ENCODE measurements at places on chromosomes 12 and 14.
A peak's percentile ranks its signal among the peaks of the same experiment; 100 is the strongest.

DNA sequence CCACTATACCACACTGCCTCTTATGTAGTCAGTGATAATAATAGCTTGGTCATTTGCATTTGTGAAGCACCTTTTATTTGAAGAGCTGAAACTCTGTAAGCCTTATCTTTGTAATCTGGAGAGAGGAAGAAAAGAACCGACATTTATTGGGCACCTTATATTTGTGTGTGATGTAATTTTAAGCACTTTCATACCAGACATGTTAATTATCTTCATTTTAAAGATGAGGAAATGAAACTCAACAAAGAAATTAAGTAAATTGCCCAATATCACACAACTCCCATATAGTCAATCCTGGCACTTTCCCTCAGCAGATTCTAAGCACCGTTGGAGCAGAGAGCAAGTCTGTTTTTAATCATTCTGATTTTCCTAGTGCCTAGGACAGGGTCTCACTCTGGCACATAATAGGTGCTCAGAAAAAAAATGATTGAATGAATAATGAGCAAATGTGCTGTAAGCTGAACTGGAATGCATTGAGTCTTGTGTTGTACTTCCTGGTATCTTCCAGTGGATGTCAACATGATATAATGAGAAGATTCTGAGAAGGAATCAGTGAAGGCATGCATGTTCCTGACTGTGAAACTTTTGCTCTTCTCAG, 418.9 kb downstream of the ZFP36L1 start:
- no peak for DNase-seq

DNA sequence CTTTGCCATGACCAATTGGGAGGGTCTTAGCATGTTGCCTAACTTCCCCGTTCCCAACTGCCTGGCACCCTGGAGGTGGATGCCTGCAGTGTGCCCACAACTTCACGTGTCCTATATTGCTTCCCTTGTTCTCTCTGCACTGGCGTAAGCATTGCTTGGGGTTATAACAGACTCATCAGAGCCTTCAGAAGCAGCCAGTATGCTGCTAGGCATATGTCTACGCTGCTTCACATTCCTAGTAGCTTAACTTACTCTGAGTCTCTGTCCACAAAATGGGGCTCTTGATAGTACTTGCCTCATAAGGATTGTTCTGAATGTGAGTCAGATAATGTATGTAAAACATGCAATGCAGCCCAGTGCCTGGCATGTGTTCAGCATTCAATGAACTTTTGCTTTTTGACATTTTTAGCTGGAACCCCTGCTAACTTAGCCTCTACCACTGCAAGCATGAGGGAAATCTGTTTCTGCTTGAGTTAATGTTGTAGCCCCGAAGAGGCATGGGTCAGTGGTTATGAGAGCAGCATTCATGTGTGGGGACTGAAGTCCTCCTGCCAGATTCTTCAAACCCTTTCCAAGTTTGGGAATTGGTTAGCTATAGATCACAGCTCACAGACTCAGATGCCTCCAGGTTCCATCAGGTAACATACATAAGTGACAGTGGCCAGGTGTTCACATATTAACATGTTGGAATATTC, 2.8 kb downstream of the SLC5A8 start:
- no peak for DNase-seq

GRCh38 chr12:64780531-64781279, 21.5 kb upstream of the GNS start:
- DNase-seq: peak; percentile 23

GRCh38 chr12:53734425-53734824, 7.2 kb upstream of the CALCOCO1 start:
- no peak for DNase-seq

GRCh38 chr12:31822761-31823160, 93.9 kb upstream of the AMN1 start:
- DNase-seq: no peak

- no peak for DNase-seq
Measured at GRCh38 chr12:91460469-91460868, 277.9 kb upstream of the DCN start.

DNA sequence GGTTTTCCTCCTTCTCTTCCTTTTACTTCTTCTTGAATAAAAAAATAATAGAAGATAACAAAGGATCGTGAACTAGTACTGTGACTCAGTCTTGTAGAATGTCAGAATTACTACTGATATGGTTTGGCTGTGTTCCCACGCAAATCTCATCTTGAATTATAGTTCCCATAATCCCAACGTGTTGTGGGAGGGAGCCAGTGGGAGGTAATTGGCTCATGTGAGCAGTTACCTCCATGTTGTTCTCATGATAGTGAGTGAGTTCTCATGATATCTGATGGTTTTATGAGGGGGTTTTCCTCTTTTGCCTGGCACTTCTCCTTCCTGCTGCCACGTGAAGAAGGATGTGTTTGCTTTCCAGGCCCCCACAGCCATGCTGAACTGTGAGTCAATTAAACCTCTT, 549.6 kb downstream of the DIO2 start:
- DNase-seq: no peak

GRCh38 chr14:101118233-101118632, 214.7 kb upstream of the RTL1 start:
- no peak for DNase-seq

- no peak for DNase-seq
Measured at GRCh38 chr12:64757771-64758170, 1.4 kb downstream of the GNS start.

DNA sequence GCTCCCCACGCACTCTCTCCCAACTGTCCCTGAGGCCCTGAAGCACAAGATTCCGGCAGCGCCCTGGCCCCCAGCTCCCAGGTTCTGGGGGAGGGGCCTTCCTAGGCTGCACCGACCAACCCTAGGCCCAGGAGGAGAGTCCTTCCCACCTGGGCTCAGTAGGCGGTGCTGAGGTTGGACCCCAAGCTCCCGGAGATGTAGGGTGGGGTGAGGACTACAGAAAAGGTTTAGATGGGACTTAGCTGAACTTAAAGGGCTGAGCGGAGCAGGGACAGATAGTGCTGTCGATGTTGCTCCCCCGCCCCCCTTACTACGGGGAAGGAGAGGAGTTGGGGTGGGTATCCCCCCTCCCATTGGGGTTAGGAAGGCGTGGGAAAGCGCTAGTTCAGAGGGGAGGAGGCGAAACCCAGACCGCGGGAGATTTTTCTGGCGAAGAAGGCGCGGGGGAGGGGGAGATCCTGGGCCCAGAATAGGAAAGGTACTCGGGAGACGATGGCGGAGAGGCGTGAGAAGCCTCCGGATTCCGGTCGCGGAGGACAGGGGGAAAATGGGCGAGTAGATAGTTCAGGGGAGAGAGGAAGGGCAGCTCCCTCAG, 4.2 kb upstream of the BAZ2A start:
- DNase-seq: peak; percentile 70

- no peak for DNase-seq
Measured at GRCh38 chr12:132481771-132482745, 7.9 kb upstream of the FBRSL1 start.

DNA sequence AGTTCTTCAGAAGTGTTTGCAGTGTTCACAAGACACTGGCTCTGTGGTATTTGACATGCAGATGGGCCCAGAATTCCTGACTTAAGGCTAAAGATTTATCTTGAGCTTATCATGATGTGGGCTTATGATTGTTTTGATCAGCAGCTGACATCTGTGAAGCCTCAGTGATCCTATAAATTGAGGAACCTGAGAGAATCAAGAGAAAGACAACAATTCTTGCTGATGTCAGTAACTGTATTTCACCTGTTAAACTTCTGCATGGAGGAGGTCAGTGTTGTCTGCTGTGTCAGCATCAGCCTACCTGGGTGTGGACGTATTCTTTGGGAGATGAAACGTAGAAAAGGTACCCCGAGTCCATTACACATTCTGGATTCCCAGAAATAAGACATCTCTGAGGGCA, 33.3 kb downstream of the TRAF3 start:
- DNase-seq: no peak

- DNase-seq: no peak
Measured at GRCh38 chr14:65599375-65599774, 186.8 kb downstream of the FUT8 start.

DNA sequence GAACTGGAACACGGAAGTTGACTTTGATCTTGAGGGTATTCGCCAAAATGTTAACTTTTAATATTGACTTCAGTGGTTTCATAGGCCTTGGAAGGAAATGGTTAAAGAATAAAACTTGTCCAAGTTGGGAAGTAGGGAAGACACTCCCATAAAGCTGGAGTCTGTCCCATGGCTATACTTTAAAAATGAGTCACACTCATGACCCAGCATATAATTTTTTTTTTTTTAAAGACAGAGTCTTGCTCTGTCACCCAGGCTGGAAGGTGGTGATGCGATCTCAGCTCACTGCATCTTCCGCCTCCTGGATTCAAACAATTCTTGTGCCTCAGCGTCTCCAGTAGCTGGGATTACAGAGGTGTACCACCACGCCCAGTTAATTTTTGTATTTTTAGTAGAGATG, 19.6 kb downstream of the TMPRSS12 start:
- no peak for DNase-seq

DNA sequence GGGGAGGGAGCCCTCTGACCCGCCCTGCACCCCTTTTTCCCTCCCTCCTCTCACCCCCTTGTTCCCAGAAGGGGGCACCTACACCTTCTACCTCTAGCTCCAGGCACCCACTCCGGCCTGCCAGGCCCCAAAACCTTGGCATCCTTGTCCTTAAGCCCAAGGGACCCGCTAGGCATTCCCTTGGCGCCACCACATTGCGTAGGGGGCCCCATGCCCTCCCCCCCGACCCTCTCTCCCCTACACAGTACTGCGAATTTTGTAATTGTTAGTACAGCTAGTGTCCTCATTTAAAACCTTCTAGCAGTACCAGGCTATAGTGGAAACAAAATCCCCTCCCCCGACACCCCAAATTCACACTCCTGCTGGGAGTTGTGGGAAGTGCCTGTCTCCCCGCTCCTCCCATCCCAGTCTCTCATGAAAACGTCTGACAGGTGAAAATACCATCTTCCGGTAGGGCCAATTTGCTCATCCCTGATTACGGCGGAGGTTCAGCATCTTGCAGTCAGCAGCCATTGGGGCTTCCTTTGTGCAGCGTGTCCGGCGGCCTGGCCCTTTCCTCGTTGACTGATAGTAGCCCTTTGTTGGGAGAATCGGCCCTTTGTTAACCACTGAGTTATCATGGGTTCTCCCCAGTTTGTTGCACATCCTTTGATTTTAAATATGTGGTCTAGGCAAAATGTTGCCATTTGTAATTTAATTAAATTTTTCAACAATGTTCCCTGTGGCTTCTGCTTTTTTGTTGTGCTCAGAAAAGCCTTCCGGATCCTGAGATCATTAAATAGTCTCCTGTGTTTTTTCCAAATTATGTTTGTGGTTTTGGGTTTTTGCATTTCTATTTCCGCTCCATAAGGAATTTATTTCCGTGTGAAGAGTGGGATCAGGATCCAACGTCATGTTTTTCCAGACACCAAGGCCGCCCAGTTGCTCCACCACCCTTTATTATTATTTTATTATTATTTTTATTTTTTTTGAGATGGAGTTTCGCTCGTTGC, 7.9 kb upstream of the CEP170B start:
- no peak for DNase-seq

DNA sequence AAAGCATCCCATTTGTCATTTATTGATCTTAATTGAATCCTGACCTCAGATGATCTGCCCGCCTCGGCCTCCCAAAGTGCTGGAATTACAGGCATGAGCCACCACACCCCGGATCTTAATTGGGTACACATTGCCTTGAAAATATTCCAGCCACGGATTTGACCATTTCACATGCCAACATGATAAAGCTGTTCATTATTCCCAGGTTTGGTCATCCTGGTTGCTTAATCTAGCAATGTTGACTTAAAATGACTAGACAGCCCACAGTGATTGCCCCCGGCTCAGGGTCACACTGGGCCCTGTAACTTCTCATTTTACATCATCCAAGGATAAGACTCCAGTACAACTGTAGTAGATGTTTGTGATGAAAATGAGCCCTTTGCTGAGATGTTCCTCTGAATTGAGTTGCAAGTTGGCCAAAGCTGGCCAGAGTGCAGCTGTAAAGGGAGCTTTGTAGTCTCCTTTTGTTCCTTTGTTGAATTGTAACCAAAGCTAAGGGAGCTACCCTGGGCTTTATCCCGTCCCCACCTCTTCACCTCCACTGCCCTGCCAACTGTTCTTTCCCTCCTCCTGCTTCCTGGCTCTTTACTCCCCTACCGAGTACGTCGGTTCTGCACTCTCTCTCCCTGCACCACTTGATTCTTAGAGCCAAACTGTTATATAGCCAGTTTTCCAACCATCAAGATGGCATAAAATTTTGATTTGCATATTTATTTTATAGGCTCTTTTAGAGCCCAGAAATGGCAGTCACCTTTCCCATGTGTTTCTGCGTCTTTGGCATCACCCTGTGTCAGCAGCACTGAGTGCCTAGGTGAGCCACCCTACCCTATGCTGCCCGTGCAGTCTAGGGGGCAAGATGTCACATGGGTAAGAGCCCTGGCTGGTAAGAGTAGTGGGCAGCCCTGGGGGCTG, 141.3 kb upstream of the HIF1A start:
- no peak for DNase-seq

- no peak for DNase-seq
Measured at GRCh38 chr14:26856876-26857518, 259.2 kb upstream of the NOVA1 start.

DNA sequence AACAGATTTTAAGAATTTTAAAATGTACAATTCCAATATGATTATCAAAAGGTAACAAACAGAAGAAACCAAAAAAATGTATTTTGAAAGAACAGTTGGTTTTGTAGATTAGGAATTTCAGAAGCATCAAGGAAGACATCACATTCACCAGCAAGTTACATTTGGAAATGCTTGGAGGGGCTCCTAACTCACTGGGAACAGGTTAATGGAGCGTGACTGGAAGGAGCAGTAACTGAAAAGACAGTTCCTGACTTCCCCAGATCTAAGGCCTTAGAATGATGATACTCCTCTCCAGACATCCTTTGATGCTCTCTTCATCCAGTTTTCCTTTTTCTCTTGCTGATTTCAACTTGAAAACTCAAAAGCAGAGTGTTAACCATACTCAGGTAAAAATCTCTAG, 220.0 kb upstream of the EGLN3 start:
- no peak for DNase-seq

GRCh38 chr14:98633380-98633779, 638.6 kb downstream of the BCL11B start:
- DNase-seq: peak; percentile 78

GRCh38 chr12:57483466-57483865, 3.8 kb upstream of the ARHGAP9 start:
- no peak for DNase-seq

DNA sequence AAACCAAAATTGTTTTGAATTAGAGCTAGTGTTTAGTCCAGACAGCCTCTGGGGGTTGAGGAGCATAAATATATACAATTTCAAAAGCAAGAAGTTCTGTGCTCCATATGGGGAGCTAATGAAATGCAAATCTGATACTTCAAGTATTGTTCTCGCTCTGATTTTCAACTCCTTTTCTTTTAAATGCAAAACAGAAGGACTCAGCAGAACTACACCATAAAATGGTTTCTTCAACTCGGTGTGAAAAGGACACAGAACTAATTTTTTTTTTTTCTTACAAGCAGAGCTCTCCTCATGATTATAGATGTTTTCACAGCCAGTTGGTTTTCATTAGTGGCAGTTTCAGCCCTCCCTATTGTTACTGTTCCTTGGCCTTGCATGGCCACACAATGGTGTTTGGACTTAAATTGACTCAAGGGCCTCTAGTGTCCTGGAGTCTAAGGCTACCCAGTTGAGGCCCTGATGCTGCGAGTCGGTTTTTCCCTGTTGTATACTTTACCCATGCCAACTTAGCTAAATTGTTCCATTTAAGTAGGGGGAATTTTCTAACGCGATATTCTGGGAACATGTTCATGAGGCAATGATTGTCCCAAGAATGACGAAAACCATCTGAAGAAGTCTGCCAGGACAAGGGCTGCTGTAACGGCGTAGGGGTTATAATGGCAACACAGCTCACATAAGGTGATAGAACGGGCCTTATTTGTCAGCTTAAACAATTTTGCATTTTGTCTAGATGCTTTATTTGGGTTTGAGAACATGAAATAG, 120.3 kb downstream of the GPR135 start:
- no peak for DNase-seq

GRCh38 chr14:72830356-72830755, 63.5 kb downstream of the DPF3 start:
- no peak for DNase-seq
